Chondrocyte (in vitro differentiated cells): ENCODE measurements at places on chromosomes 16 and 17. TPM values are rescaled to one million over a fixed set of nuclear protein-coding genes. Genes with fewer than 3 reads are reported as not detected.

- no peak overlapping the region for H3K27ac ChIP-seq
- no peaks in the 10 kb centered on the region for H3K36me3 ChIP-seq
- H3K4me1 ChIP-seq = peaks cover 10% of the 10 kb centered on the region
- no peak for DNase-seq
- H3K27me3 ChIP-seq = peaks cover 22% of the 10 kb centered on the region
- H3K4me3 ChIP-seq = no peak overlapping the region
Measured at GRCh38 chr17:61420745-61421398, 21.2 kb downstream of the TBX2 start.

- H3K4me3 ChIP-seq = no peak overlapping the region
- no peaks in the 10 kb centered on the region for H3K27me3 ChIP-seq
- H3K27ac ChIP-seq = peak overlapping the region; percentile 81
- H3K4me1 ChIP-seq = peaks cover 57% of the 10 kb centered on the region
- DNase-seq = no peak
Measured at GRCh38 chr17:45123930-45124796, 8.2 kb downstream of the PLCD3 start.

GRCh38 chr16:66360624-66361324, 5.7 kb upstream of the CDH5 start:
- no peaks in the 10 kb centered on the region for H3K36me3 ChIP-seq
- no peak for DNase-seq
- no peak overlapping the region for H3K27ac ChIP-seq
- H3K27me3 ChIP-seq = peaks cover 11% of the 10 kb centered on the region
- peaks cover 30% of the 10 kb centered on the region for H3K4me1 ChIP-seq
- no peak overlapping the region for H3K4me3 ChIP-seq

Gene PCYT2
- total RNA-seq = 28.5 to 32.5 TPM (median 28.8 TPM) in 3 replicates

Gene CA4
- not detected in 3 replicates for total RNA-seq

Gene FOXC2
- 70.4 to 84.2 TPM (median 77.8 TPM) in 3 replicates for total RNA-seq
